ENCODE measurements at places on chromosomes 4 and X. TPM values are rescaled to one million over a fixed set of nuclear protein-coding genes. Genes with fewer than 3 reads are reported as not detected.

Gene CYLC1
- total RNA-seq, result not detected

Gene ARHGAP36
- not detected for total RNA-seq

Gene CXCL6
- not detected for total RNA-seq

Gene NXF3
- not detected for total RNA-seq

Data from activated B cell treated with CpG ODN at 0.5 μM for 24 hours (primary cell).